ENCODE measurements at places on chromosomes 16 and 17.

DNA sequence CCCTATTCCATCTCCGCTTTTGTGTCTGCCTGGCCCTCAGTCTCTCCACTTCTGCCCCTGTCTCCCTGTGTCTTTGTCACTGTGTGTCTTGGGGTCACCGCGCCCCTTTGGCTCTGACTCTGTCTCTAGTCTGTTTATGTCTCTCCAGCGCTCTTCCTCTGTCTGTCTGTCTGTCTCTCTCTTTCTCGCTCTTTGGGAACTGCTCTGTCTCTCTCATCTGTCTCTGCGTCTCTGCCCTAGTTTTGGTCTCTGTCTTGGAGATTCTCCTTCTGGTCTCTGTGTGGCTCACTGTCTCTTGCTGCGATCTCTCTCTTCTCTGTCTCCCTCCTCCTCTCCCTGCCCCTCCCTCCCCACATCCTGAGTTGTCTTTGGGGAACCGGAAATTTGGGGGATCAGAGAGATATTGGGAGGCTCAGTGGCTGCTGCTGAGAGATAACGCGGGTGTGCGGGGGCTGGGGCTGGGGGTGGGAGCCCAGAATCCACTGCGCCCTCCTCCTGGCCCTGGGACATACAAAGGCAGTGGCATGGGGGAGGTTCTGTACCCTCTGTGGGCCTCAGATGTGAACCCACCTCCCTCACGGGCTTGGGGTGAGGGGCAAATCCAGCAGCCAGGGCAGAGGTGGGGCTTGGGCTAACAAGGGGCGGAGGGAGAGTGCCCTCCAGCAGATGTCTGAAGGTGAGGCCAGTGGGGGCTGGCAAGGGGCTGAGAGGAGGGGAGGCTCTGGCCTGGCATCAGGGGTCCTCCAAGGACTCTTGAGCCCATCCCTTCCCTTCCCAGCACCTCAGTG, 24.4 kb downstream of the LAT start:
- DNase-seq = no peak

GRCh38 chr17:73482894-73483293, 161.4 kb downstream of the SDK2 start:
- no peak for DNase-seq

DNA sequence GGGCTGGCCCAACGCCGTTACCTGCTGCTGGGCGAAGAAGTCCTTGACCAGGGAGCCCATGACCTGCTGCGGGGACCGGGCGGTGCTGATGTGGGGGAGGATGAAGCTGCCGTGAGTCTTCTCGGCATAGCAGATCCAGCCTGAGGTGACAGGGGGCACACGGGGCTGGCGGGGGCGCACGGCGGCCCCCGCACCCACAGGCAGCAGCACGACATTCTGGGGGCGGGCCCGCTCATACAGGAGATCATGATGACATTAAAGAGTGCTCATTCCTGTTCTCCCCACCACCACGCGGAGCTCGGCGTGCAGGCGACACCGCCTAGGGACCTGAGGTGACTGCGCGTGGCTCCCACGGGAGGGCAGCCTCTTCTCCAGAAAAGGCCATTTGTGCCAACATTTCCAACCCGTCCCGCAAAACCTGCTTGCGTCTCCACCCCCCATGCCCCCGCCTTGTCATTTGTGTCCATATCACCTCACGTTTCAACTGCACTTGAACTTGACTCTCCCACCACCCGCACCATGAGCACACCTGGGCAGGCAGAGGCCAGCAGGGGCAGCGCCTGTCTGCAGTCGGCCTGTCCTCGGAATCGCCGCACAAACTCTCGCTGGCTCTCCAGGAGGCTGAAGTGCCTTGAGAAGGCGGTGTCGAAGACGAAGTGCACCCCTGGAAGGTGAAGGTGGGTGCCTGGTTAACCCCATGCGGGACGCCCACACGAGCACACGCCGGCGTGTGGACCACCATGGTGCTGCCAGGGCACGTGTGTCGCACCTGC, 6.4 kb downstream of the CIAO3 start:
- no peak for DNase-seq

DNA sequence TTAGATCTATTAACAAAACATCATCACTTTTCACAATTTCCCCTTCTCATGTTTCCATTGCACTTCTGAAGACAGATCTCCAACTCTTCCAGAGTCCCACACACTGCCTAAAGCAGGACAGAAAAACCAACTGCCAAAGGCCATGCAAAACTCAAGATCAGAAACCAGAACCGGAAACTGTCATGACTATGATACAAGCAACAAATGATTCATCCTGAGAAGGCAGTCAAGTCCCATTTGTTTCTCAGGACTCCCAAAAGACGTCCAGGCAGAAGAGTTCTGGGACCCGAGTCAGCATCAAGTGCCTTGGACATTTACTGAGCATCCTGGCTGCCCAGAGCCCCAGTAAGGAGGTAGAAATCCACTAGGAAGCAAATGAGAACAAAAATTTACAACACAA, 38.8 kb downstream of the ERN1 start:
- DNase-seq = no peak

- no peak for DNase-seq
These were observed 283.3 kb upstream of the CDH5 start for GRCh38 chr16:66083171-66083570.

GRCh38 chr17:41697122-41697962, 8.7 kb downstream of the EIF1 start:
- DNase-seq = no peak

- no peak for DNase-seq
These were observed 805 bp upstream of the ORAI3 start for GRCh38 chr16:30947859-30948666.

DNA sequence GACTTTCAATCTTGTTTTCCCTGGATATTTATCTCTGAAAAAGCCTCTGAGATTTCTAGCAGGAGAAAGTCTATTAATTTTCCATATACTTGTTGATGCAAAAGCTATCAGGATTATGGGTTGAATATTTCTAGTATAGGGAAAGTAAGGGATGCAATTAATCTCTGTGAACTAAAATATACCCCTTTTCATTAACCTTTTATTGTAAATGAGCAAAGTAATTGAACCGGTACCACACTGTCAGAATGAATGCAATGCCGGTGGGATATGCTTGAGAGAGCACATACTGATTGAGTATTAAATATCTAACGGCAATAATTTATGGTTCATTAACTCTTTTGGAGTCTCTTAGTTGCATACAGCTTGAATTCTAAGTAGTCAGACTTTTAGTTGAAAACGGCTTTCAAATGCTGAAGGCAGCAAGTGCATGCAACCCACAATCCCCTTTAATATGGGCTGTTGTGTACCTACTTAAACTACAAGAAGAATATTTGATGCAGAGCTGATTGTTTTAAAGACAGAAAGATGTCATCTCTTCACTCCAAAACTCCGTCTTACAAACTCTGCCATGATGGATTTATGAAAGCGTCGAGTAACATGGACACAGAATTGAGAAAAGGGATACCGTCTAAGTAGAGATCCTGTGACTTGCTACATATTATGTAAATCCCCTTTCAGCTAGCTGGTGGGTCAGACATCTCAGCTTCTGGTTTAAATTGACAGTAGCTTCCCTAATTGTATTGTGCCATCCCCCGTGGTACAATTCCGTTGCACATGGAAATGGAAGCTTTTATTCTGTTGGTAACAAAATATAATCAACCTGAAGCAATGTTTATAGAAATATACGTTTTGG, 141.3 kb upstream of the CDH8 start:
- DNase-seq = no peak

DNA sequence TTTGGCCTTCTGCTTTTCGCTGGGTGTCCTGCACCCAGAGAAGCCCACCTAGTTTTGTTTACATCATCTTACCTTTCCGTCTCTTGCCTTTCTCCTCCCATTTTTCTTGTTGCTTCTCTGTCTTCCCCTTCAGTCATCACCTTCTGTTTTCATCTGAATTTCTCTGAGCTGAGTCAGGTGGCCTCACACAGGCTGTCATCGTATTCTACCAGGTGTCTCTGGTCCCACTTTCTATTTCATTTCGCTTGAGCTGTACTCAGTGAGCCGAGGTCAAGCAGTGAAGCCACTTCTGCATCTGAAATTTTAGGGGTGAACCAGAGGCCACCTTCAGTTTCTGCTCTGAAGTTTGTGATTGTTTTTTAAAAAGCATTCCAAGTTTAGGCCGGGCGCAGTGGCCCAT, 9.7 kb downstream of the CRAMP1 start:
- DNase-seq = no peak

- no peak for DNase-seq
These were observed 47.2 kb downstream of the ANKRD11 start for GRCh38 chr16:89442990-89443726.

DNA sequence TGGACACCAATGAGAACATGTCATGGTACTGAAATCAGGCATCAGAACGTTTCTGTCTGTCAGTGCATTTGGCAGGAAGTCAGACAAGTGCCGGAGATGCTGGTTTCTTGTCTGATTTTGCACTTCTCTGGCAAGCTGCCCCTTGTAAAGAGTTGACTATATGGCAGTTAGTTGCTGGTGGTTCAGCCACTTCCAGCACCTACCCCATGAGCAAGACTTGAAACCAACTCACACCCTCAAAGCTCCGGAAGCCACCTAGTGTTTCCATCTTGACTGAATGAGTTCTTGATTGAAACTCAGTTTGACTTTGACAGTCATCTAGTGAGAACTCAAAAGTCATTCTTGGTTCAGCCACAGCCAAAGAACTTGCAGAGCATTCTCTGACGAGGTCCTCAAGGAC, 225.1 kb downstream of the SPECC1 start:
- no peak for DNase-seq

GRCh38 chr17:69854225-69854780, 220.7 kb upstream of the KCNJ16 start:
- no peak for DNase-seq

DNA sequence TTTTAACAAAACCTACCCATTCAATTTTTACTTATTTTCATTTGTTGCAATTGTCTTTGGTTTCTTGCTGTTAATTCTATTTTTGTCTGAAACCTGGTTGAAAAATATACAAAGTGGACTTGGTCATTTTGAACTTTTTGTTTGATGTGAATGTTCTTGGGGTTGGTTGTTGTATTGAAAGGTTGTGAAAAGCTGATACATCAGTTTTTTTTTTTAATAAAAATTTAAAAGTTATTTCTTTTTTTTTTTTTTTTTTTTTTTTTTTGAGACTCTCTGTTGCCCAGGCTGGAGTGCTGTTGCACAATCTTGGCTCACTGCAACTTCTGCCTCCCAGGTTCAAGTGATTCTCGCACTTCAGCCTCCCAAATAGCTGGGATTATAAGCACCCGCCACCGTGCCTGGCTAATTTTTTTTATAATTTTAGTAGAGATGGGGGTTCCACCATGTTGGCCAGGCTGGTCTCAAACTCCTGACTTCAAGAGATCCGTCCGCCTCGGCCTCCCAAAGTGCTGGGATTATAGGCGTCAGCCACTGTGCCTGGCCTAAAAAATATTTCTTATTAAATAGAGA, 28.9 kb downstream of the WIPF2 start:
- DNase-seq = no peak

DNA sequence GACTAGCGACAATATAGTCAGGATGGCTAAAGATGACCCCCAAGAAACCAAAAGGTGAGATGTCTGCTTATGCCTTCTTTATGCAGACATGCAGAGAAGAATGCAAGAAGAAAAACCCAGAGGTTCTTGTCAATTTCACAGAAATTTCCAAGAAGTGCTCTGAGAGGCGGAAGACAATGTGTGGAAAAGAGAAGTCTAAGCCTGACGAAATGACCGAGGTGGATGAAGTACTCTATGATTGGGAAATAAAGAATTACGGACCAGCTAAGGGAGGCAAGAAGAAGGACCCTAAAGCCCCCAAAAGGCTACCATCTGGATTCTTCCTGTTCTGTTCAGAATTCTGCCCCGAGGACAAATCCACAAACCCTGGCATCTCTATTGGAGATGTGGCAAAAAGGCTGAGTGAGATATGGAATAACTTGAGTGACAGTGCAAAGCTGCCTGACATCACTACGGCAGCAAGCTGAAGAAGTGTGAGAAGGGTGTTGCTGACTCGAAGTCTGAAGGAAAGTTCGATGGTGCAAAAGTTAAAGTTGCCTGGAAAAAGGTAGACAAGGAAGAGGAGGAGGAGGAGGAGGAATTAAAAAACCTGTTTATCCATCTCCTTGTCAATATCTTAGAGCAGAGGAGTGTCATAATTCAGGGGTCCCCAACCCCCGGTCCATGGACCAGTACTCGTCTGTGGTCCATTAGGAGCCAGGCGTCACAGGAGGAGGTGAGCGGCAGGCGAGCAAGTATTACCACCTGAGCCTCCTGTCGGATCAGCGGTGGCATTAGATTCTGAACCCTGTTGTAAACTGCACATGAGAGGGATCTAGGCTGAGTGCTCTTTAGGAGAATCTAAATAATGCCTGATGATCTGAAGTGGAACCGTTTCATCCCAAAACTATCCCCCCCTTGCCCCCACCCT, 25.1 kb upstream of the ADGRG1 start:
- no peak for DNase-seq

DNA sequence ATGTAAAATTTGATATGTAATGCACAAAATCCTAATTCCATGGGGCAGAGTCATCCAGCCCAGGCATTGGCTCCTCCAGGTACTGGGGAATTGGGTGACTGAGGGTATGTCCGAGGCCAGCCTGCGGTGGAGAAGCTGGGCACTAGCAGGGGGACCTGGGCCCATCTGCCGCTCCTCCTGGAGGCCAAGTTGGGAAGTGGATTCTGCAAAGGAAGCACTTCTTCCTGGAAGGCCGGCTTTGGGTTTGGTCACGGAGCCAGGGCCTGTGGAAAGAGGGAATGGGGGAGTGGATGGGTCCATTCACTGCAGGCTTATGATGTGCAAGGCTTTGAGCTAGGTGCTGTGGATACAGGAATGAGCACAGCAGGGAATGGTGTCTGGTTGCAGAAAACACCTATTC, 85.8 kb downstream of the GNAO1 start:
- no peak for DNase-seq

- no peak for DNase-seq
These were observed 13.6 kb upstream of the CBFB start for GRCh38 chr16:67015313-67015731.

DNA sequence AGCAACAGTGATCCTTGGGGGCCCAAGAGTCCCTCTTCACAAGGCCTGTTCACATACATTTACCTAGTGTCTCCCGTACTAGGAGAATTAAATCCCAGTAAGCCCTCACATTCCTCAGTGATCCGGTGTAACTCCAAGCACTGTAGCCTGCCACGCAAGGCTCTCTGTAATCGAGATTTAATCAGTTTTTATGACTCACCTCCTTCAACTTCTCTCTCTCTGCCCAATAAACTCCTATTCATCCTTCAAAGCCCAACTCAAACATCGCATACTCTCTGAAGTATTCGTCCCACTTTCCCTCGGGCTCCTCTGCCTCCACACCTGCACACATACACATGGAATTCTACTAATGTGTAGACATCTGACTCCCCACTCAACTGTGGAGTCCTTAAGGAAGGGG, 141.8 kb downstream of the CMIP start:
- no peak for DNase-seq

DNA sequence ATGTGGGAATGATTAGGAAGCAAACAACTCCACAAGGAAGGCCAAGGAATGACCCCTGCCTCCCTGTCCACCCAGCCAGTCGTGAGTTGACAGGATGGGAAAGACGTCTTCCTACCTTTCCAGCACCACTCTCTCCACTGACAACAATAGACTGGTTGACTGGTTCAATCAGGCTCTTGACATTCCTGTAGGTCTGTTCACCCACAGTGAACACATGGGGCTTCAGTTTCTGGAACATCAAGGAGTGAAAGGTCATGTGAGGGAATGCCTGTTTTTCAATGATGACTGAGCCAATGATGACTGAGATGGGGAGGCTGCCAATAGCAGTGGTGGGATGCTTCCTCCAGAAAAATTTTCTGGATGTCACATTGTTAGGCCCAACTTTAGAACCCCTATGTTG, 9.6 kb downstream of the MYO19 start:
- no peak for DNase-seq

- no peak for DNase-seq
These were observed 7.4 kb downstream of the FAM171A2 start for GRCh38 chr17:44356241-44356640.

All from NK-92 treated with Interleukin-12 subunit alpha and Interleukin-12 subunit beta, amount 100 ng/mL, for 24 hours (cell line).